Stromal cell of bone marrow (primary cell): ENCODE measurements at places on chromosomes 13 and 19.
A peak's percentile ranks its signal among the peaks of the same experiment; 100 is the strongest.

- no peak for DNase-seq
Measured at GRCh38 chr19:3057275-3057714, 5.0 kb downstream of the TLE5 start.

- no peak for DNase-seq
Measured at GRCh38 chr19:13089139-13089856, 13.4 kb downstream of the LYL1 start.

DNA sequence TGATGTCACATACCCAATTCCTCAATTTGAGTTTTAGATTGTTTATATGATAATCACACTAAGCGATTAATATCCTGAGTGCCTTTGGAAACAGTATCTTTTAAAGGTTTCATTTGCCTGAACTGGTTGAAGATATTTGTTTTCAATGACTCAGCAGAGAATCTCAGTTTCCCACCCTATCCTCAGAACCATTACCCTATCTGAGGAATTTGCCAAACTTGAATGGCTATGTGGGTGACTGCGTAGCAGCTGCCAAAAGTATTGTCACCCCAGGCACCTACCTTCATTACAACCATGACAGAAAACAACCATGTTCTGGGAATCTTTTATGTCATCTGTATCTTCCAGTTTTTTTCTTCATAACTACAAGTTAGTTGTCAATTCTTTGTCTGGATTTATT is 440.1 kb upstream of the NBEA start:
- DNase-seq: no peak

GRCh38 chr19:4322942-4323665 is 15.5 kb downstream of the STAP2 start:
- DNase-seq: no peak

GRCh38 chr13:36382030-36382429 is 35.8 kb upstream of the SPART start:
- no peak for DNase-seq

DNA sequence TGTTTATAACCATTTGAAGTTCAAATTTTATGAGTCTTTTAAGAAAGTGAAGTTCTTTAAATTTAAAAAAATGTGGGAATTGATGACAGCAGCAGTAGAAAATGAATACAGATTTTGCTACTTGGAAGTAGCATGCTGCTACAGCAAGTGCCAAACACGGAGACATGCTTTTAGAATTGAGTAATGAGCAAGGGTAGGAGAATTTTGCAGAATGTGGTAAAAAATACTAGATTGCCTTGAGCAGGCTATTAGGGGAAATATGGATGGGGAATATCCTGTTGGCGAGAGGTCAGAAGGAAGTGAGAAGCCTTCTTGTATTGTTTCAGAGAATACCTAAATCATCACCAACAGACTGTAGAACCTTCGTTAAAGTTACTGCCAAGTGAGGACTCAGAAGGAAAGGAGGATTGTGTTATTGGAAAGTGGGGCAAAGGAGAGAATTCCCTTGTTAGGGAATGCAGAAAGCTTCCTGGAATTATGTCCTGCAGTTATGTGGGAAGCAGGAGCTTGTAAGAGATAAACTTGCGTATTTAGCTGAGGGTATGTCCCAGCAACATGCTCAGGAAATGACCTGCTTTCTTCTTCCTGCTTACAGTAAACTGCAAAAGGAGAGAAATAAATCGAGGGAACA is 32.4 kb upstream of the OXGR1 start:
- peak; percentile 12 for DNase-seq

DNA sequence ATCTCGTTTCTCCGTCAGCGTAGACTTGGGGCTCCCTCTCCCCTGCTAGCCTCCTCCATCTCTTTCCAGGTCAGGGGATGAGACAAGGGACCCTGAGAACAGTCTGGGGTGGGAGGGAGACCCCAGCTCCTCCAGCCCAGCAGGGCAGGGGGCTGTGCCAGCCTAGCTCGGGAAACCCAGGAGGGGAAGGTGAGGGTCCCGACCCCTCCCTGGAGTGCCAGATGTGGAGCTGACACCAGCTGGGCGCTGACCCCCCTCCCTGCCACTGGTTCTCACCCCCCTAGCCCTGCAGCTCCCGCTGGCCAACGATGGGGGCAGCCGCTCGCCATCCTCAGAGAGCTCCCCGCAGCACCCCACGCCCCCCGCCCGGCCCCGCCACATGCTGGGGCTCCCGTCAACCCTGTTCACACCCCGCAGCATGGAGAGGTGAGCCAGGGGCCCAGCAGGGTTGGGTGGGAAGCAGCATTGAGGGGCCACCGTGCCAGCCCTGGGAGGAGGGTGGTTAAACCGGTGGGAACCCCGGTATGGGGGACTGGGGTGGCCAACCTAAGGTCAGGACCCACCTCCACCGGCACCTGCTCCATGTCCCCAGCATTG is 5.1 kb upstream of the TGFBR3L start:
- no peak for DNase-seq
